ENCODE measurements at places on chromosomes 12 and 14. TPM values are rescaled to one million over a fixed set of nuclear protein-coding genes. Genes with fewer than 3 reads are reported as not detected.

P2RX2 gene
- total RNA-seq = not detected

WNT1 gene
- not detected for total RNA-seq

ANO6 gene
- total RNA-seq = 163 TPM

FBXO34 gene
- total RNA-seq = 39.0 TPM

MYH6 gene
- total RNA-seq = 0.26 TPM

SLC7A7 gene
- 9.3 TPM for total RNA-seq
